ENCODE measurements at places on chromosomes 13 and 19. TPM values are rescaled to one million over a fixed set of nuclear protein-coding genes. Genes with fewer than 3 reads are reported as not detected.

DNA sequence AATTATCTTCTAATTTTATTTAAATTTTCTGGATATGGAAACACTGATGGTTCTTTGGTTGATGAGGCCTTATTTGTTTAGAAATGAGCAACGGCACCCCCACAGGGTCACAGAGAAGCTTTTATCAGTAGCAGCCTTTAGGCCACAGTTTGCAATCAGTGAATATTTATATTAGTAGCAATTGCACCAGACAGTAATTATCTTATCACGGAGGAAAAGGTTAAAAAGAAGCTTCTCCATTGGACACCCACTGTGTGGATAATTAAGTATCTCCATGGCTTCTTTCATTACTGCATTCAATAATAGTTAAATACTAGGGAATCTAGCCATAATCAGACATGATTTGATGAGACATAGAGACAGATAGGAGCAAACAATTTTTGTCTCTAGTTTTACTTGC is 2099.2 kb upstream of the PCDH20 start:
- no peak for DNase-seq
- no peaks in the 10 kb centered on the region for H3K27me3 ChIP-seq
- no peak overlapping the region for H3K27ac ChIP-seq
- no peaks in the 10 kb centered on the region for H3K36me3 ChIP-seq

DNA sequence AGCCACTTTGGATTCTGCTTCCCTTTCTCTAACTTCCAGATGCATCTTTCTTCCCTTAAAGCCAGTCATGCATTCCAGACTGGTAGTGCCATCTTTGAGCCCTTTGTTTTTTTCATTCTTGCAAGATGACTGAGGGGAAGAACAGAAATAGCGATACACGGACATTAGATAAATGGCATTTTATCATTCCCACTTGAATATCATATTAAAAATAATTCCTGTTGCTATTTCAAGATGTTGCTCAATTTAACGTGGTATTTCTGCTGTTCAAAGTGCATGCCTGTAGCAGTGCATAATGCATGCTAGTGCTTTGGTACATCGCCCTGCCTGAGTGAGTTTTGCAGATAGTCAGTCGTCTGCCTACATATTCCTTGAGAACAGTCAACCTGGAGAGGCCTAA is 140.6 kb upstream of the FRY start:
- no peak for DNase-seq
- H3K4me1 ChIP-seq = no peaks in the 10 kb centered on the region
- H3K4me3 ChIP-seq = no peak overlapping the region
- no peaks in the 10 kb centered on the region for H3K27me3 ChIP-seq

KBTBD7 gene
- 10.9 TPM for total RNA-seq

MOB3A gene
- total RNA-seq = 142 TPM

- no peaks in the 10 kb centered on the region for H3K4me1 ChIP-seq
- no peak overlapping the region for H3K4me3 ChIP-seq
- no peak overlapping the region for H3K27ac ChIP-seq
- DNase-seq = no peak
Observed at GRCh38 chr19:9610484-9611113, 10.4 kb downstream of the ZNF561 start.

GRCh38 chr19:29450812-29451211 is 75.0 kb upstream of the VSTM2B start:
- H3K4me3 ChIP-seq = no peak overlapping the region
- no peaks in the 10 kb centered on the region for H3K36me3 ChIP-seq
- H3K4me1 ChIP-seq = no peaks in the 10 kb centered on the region
- H3K27ac ChIP-seq = no peak overlapping the region

- H3K4me1 ChIP-seq = no peaks in the 10 kb centered on the region
- no peak overlapping the region for H3K4me3 ChIP-seq
- no peaks in the 10 kb centered on the region for H3K27me3 ChIP-seq
Observed at GRCh38 chr13:43664700-43665191, 122.0 kb downstream of the ENOX1 start.

IGFL3 gene
- not detected for total RNA-seq

HSD11B1L gene
- 4.2 TPM for total RNA-seq

DNA sequence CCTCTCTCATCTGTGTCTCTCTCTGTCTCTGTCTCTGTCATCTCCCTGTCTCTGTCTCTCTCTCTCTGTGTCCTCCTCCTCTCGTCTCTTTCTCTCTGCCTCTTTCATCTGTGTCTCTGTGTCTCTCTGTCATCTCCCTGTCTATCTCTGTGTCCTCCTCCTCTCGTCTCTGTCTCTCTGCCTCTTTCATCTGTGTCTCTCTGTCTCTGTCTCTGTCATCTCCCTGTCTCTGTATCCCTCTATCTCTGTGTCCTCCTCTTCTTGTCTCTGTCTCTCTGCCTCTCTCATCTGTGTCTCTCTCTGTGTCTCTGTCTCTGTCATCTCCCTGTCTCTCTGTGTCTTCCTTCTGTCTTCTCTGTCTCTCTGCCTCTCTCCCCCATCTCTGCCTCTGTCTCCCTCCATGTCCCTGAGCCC is 551 bp upstream of the EBI3 start:
- H3K36me3 ChIP-seq = no peaks in the 10 kb centered on the region
- peaks cover 3% of the 10 kb centered on the region for H3K27me3 ChIP-seq
- no peak for DNase-seq
- no peaks in the 10 kb centered on the region for H3K4me1 ChIP-seq

GRCh38 chr13:99040536-99041131 is 62.8 kb upstream of the DOCK9 start:
- no peaks in the 10 kb centered on the region for H3K36me3 ChIP-seq
- no peaks in the 10 kb centered on the region for H3K27me3 ChIP-seq
- no peak overlapping the region for H3K4me3 ChIP-seq
- no peak for DNase-seq
- H3K4me1 ChIP-seq = peaks cover 22% of the 10 kb centered on the region

DNA sequence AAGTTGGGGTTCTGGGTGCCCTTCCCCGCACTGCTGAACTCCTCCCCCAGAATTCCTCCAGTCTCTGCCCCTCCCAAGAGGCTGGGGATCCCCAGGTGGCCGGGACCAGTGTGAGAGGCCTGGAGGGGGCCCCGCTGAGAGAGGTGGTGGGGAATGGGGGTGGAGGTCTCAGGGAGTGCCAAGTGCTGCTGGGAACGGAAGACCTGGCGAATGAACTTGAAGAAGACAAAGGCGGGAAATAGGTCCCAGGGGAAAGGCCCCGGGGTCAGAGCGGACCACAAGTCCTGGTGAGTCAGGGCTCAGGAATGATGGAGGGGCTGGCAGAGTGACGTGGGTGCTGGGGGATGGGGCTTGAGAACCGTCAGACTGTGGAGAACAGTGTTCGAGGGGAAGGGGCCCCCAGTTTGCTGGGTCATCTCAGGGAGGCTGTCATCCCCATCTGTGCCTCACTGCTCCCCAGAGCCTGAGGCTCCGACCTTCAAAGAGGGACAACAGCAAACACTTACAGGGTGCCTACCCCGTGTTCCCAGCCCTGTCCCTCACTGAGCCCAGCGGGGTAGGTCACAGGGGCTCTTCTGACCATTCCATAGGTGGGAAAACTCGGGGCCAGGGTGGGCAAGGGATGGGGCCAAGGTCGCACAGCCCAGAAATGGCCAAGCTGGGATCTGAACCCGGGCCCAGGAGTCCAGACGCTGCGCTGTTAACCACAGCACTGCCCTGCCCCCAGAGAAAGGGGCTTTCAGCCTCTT is 16.0 kb upstream of the SEMA6B start:
- H3K27me3 ChIP-seq = peaks cover 74% of the 10 kb centered on the region
- no peak overlapping the region for H3K4me3 ChIP-seq
- no peaks in the 10 kb centered on the region for H3K36me3 ChIP-seq
- H3K4me1 ChIP-seq = no peaks in the 10 kb centered on the region
- no peak for DNase-seq

DNA sequence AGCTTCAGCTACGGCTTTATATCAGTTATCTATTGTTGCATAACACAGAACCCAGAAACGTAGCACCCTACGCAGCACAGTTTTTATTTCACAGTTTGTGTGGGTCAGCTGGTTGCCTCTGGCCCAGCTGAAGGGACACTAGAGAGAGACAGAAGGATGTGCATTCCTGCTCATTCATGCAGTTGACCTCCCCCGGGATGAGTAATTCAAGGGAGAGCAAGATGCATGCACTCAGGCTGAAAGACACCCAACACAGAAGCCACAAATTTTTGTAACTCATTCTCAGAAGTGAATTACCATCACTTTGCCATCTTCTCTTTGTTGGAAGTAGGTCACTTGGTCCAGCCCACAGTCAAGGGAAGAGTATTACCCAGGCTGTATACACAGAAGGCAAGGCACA is 89.5 kb downstream of the EFNB2 start:
- no peaks in the 10 kb centered on the region for H3K36me3 ChIP-seq
- H3K4me3 ChIP-seq = no peak overlapping the region
- no peak overlapping the region for H3K27ac ChIP-seq
- H3K27me3 ChIP-seq = peaks cover 7% of the 10 kb centered on the region
- DNase-seq = no peak
- no peaks in the 10 kb centered on the region for H3K4me1 ChIP-seq

GRCh38 chr13:35797991-35798390 is 321.5 kb upstream of the MAB21L1 start:
- H3K27ac ChIP-seq = no peak overlapping the region
- DNase-seq = no peak
- H3K27me3 ChIP-seq = no peaks in the 10 kb centered on the region
- no peaks in the 10 kb centered on the region for H3K4me1 ChIP-seq
- no peak overlapping the region for H3K4me3 ChIP-seq

- H3K4me1 ChIP-seq = peaks cover 6% of the 10 kb centered on the region
- H3K36me3 ChIP-seq = no peaks in the 10 kb centered on the region
- H3K27me3 ChIP-seq = no peaks in the 10 kb centered on the region
- H3K4me3 ChIP-seq = peak overlapping the region; percentile 21
- DNase-seq = no peak
Observed at GRCh38 chr13:78137404-78138142, 218.9 kb upstream of the EDNRB start.

DNA sequence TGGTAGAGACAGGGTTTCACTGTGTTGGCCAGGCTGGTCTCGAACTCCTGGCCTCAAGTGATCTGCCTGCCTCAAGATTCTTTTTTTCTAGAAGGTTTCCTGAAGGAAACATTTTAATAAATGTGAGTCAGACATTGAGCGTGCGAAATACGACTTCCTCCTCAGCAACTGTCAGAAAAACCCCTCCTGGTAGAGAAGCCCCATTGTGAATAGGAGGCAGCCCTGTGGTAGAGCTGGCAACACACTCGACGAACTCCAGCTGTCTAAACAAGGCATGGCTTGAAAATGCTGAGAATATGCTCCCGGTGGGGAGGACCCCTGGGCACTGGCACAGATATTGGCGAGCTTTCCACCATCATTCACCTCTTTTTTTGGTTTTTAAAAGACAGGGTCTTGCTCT is 9.8 kb downstream of the ZNF333 start:
- no peak overlapping the region for H3K4me3 ChIP-seq
- DNase-seq = no peak
- no peaks in the 10 kb centered on the region for H3K4me1 ChIP-seq
- H3K27me3 ChIP-seq = no peaks in the 10 kb centered on the region
- H3K27ac ChIP-seq = no peak overlapping the region
